ENCODE measurements at places on chromosomes 7 and 10. TPM values are rescaled to one million over a fixed set of nuclear protein-coding genes. Genes with fewer than 3 reads are reported as not detected.

NCF1 gene
- polyA plus RNA-seq, result 2.2 TPM

MLXIPL gene
- polyA plus RNA-seq, result 27.3 TPM

GRCh38 chr7:91504919-91505318 lies 240.7 kb downstream of the FZD1 start:
- no peak for DNase-seq

DNA sequence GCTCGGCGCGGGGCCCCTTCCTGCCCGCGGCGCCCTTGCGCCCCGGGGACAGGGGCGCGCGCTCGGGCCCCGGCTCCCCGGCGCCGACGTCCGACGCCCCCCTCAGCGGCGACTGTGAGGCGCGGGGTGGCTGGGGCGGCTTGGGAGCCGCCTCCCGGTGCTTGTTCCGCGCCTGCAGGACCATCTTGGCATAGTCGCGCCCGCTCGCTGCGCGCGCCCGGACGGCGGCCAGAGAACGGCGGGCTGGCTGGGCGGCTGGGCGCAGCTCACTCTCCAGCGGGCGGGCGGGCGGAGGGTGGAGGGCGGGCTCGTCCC lies at the start of gene DPY19L1:
Gene DPY19L1, minus strand, starts transcription at position 275 of the 315 bp plus-strand sequence. Its CDS starts 91 bp downstream, at position 184.
- DNase-seq, result no peak

PODXL gene
- polyA plus RNA-seq, result 76.0 TPM

All from muscle of arm (tissue), 14 donors.